ENCODE measurements at places on chromosomes 3 and 15.

DNA sequence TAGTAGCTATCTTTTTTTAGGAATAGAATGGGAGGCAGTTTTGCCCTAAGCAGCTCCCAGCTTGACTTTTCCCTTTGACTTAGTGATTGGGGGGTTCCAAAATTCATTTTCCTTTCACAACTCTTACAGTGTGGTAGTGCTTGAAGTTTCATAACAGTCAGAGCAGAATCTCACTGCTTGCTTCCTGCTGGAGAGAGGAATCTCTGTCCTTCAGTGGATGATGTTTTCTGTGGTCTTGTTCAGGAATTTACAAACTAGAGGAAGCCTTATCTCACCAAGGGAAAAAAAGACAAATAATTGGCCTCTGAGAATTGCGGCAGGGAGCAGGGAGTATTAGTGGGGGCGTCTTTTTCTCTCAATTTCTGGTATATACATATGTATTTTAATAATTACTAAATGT, 326.6 kb upstream of the C2CD4B start:
- no peak for DNase-seq

- no peak for DNase-seq
Measured at GRCh38 chr3:172270557-172271166, 177.6 kb downstream of the GHSR start.

DNA sequence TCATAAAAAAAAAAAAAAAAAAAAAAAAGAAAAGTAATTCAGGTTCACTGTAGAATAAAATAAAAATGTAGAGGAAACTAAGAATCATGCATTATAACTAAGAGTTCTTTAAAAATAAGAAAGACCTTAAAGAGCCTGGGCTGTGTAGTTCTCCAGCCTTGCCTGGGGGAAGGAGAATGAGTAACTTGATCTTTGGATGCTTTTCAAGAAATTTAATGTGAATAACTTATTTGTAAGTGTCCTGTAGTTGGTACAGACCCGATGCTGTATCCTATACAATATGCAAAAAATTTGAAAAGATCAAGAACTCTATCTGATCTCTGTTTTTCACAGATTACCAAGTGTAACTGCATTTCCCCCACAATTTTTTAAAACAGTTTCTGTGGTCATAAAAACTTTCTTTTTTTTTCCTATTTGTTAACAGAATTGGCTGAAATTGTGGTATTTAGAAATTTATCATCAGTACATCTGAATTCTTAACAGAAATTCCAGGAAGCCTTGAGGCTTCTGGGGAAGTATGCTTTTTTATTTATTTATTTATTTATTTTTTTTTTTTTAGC, 195.3 kb downstream of the THRB start:
- DNase-seq, result no peak

DNA sequence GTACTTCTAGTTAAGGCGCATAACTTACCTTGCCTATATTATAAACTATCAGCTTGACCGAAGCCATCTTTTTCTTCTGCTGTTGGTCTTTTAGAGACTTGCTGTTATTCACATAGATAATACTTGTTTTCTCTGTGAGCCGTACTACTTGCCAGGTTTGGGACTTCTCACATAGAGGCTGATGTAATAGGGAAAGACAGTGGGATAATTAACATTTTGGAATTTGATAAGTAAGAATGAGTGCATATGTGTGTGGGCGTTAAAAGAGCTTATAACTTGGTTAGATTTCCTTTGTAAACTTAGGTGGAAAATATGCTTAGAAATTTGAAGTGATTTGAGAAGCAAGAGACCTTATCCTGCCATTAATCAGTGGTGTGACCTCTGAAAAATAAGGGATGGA, 47.8 kb downstream of the FNDC3B start:
- DNase-seq, result no peak

DNA sequence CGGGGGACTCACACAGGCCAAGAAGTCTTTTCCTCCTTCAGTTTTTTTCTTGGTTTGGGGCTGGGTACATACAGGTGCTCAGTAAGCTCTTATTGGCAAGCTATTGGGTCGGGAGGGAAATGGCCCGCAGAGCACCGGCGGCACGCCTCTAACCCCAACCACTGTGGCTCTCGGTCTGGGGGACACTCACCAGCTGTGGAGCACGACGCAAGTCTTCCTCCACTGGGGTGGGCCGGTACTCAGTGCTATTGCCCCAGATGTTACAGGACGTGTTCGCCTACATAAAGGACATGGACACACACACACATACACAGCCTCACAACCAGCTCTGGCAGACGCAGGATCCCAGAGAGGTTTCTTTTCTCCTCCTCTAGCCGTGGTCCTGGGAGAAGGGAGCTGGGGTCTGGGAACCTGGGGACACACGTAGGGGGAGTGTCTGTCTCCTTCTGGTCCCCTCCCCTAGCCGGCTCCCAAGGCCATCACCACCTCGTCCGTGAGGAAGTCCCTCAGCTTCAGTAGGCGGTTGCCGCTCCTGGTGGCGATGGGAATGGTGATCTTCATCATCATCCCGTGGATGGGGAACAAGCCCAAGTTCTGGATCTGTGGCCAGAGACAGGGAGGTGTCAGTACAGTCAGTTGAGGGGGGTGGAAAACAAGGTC, 33.4 kb downstream of the FEM1B start:
- DNase-seq, result no peak

DNA sequence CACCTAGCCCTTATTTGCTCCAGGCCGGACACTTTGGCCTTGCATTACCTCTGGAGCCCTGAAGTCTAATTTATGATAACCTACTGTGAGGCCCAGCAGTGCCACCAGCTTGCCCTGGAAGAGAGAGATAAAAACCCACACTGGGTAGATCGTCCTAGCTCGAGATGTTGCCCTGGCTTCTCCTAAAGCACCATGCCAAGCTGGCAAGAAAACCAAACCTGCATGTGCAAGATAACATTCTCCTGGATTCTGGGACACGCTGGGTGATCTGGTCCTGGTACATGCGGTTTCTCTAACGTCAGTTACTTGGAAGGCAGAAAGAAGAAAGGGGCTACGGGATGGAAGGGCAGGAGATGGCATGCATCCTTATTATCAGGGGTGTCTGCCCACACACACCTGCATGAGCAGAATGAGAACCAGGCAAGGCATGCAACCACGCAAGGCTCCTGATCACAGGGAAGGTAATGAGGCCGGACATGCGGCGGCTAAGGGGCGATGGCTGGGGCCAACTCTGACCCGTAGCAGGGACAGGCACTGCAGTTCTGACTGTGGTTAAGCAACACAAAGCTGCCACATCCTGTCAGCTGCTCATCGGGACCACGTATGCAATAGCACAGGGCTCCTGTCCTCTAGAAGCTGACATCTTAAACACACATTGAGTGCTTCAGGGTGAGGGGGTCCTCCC, 73.0 kb downstream of the OXNAD1 start:
- DNase-seq, result peak; percentile 15

DNA sequence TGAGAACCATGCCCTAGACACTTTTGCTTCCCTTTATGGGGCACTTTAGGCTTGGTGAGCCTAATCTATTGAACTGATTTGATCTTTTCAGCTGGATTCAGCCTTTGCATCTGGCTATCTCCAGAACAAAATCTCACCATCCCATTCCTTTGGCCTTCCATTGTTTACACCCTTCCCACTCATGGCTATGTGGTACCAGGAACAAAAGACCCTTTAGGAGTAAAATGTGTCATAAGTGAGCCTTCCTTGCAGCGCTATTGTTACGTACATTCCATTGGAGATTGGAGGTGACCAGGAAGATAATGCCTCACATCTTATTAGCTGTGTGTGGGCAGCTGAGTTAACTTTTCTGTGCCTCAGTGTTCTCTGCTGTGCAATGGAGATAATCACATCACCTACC, 188.4 kb downstream of the SATB1 start:
- no peak for DNase-seq

DNA sequence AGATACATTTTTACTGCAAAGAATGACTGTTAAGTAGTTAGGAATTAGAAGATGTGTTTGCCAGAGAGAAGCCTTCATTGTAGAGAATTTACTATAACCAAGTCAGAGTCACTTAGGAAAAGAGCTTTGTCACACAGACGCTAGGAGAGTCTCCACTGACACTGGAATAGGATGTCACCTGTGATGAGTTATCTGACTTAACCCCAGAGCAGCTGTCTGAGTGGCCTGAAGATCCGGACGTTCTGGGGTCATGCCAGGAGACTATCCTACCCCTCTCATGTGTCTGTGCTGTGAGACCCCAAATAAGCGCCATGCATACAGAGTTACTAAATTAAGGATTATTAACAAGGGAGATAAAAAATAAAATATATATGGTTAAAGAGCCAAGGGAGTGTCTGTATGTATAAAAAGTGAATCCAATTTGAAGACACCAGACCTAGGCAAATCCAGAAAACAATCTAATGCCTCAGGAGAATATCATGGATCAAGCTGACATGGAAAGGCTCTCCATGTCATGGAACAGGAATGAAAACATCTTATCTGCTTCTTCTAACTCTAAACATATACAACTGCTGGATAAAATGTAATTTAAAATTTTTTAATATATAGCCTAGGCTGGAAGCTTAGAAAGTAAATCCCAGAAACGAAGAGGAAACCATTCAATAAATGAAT, 43.5 kb downstream of the ITGB5 start:
- no peak for DNase-seq

GRCh38 chr15:27514526-27514925, 543.5 kb downstream of the GABRG3 start:
- no peak for DNase-seq

GRCh38 chr3:113912552-113913236, 35.1 kb upstream of the ZDHHC23 start:
- no peak for DNase-seq

GRCh38 chr15:88115486-88116152, 140.9 kb downstream of the NTRK3 start:
- DNase-seq, result no peak

DNA sequence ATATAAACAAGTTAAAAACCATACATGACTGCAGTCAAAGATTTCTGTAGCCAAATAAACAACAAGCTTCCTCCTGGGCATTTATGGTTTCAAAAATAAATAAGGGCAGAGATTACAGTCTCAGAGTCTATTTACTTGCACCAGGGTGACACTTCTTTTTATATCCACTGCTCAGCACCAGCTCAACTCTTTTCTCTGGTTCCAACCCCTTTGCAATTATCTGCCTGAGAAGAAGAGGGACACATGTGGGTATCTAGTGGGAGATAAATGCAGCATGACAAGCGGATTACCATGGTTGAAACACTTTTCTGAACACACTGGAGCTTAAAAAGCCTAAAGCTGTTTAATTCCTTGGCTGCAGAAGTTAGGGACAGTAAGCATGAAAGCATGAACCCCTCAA, 311.5 kb downstream of the CNTN3 start:
- DNase-seq, result no peak

DNA sequence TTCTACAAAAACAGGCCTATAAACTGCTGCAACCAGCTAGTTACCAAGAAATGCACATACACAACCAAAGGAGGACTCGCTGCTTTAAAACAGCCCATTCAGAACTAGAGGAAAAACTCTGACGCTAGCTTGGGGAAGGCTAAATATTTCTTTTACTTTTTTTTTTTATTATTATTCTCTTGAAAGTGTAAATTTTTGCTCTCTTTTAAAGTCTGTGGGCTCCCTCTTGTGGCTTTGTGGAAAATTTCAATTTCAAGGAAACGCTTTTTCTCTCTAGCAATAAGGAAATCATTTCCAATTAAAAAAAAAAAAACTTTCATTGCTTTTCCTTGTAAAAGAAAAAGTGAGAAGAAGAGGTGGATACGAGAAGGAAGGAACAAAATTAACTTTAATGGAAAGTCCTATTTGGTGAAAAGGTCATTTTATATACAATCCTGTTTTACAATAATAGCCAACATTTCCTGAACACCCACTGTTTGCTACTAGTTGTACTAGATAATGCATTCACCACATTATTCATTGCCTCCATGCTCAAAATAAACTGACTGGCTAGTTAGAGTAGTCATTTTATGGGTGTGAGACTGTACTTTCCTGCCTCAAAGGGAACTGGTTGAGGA, 51.2 kb upstream of the SAMMSON start:
- DNase-seq, result no peak

DNA sequence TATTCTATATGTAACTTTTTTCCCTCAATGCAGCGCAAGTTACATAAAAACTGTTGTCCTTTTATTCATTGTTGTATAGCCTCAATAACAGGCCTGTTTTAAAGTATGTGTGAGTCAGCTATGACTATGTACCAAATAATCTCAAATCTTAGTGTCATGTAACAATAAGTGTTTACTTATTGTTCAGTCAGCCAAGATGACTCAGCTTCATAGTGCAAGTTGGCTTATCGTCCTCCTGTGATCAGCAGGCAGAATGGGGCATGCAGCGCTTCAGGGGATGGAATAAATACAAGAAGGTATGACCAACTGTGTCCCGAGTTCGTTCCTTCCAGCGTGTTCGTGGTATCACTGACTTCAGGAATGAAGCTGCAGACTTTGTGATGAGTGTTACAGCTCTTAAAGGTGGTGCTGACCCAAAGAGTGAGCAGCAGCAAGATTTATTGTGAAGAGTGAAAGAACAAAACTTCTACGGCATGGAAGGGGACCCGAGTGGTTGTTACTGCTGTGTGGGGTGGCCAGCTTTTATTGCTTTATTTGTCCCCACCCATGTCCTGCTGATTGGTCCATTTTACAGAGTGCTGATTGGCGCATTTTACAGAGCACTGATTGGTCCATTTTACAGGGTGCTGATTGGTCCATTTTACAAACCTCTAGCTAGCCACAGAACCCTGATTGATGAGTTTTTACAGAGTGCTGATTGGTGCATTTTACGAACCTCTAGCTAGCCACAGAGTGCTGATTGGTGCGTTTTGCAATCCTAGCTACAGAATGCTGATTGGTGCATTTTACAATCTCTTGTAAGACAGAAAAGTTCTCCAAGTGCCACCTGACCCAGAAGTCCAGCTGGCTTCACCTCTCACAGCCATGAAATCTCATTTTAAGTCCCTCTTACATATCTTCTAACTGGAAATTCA, 1016.0 kb downstream of the MCTP2 start:
- DNase-seq, result no peak

DNA sequence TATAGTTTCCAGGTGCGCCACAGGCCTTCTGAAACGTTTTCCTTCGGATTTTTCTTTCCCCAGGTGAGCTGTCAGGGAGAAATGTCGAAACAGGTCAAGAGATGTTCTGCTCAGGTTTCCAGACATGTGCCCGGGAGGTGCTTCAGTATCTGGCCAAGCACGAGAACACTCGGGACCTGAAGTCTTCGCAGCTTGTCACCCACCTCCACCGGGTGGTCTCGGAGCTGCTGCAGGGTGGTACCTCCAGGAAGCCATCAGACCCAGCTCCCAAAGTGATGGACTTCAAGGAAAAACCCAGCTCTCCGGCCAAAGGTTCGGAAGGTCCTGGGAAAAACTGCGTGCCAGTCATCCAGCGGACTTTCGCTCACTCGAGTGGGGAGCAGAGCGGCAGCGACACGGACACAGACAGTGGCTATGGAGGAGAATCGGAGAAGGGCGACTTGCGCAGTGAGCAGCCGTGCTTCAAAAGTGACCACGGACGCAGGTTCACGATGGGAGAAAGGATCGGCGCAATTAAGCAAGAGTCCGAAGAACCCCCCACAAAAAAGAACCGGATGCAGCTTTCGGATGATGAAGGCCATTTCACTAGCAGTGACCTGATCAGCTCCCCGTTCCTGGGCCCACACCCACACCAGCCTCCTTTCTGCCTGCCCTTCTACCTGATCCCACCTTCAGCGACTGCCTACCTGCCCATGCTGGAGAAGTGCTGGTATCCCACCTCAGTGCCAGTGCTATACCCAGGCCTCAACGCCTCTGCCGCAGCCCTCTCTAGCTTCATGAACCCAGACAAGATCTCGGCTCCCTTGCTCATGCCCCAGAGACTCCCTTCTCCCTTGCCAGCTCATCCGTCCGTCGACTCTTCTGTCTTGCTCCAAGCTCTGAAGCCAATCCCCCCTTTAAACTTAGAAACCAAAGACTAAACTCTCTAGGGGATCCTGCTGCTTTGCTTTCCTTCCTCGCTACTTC, 3.8 kb downstream of the BHLHE40 start:
- DNase-seq, result no peak

- no peak for DNase-seq
Measured at GRCh38 chr3:184388164-184388935, 8.5 kb downstream of the CHRD start.

Data from activated T-helper 1 cell treated with Interleukin-2 at 50 U/mL for 16 hours (primary cell).